ENCODE measurements at places on chromosomes 16 and 17.

- DNase-seq, result no peak
Measured at GRCh38 chr16:48575471-48576050, 34.4 kb downstream of the N4BP1 start.

DNA sequence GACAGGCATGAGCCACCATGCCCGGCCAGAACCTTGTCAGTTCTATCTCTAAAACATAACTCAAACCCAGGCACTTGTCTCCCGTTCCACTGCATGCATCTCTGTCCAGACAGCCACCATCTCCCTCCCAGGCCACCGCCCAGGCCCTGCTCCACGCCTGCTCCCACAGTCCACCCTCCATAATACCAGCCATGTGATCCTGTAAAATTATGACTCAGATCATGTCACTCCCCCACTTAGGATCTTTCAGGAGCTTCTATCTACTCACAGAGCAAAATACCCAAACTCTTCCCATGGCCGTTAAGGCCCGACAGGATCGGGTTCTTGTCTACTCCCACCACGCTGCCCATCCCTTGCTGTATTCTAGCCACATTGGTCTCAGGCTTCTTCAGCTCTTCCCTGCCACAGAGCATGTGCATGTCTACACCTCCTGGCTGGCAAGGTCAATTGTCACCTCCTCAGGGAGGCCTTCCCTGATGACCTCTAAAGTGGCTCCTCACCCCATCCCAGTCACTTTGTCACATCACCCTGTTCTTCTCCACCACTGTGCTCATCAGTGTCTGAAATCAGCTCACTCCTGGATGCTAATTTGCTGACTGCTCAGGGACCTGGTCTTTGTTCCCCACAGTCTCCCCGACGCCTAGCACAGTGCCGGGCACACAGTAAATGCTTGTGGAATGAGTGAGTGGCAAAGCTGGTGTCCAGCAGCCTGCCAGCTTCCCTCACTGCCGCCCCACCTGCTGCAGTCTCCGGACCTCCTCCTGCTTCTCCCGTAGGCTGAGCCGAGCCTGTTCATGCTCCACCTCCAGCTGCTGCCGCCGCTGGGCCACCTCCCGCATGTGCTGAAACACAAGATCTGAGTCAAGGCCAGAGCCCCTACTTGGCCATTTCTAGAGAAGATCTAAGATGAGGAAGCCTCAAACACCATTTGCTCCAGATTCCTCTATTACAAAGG is 6.7 kb downstream of the TSPOAP1 start:
- DNase-seq, result no peak

DNA sequence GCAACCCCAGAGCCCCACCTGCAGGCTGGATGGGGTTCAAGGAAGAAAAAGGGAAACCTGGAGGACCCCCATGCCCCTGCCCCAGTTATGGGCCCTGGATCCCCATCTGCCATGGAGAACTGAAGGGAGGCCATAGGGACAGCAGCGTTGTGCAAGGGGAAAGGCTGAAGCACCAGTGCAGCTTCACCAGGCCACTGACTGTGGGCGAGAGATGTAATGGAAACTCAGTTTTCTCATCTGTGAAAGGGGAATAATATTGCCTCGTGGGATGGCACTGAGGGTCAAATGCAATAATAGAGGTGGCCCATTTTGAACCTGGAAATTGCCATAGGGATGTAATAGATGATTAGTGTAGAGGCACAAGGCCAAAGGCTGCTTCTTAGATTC is 9.9 kb upstream of the TSPOAP1 start:
- no peak for DNase-seq

DNA sequence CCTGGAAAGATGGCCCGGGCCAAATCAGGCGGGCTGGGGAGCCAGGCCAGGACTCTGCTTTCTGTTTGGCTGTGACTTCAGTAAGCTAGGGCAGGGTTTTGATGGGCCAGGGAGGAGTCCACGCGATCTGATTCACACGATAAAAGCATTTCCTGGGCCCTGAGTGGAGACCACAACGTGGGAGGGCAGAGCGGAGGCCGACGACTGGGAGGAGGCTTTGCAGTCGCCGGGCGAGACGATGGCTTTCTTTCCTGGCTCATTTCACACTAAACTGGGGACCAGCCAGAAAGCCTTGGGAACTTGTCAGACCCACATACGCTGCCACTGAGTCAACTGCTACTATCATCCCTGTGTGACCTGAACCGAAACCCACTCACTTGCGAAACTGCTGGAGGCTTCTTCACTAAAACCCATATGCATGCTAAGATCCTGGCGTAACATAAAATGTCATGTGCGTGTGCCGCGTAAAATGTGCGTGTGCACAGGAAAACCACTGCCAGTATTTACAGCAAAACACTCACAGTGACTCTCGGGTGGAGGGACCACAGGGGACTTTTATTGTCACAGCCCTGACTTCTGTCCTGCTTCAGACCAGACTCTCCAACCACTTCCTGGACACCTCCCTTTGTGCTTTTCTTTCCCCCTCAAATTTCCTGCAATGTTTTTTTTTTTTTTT is 14.2 kb upstream of the RHBDF2 start:
- peak; percentile 80 for DNase-seq

DNA sequence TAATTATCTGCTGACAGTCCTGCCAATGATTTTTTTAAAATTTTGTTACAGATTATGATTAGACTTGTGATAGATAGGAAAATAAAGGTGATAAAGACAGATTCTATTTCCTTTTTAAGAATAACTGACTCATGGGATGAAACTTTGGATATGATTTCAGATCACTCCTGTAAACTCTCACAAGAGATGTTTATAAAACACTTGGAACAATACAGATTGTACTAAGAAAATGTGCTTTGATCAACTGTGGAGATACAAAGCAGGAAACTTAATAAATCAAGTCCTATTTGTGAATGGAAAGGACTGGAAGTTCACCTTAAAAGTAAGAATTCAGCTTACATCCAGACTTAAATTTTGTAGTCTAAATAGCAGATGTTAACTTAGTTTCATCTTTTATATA is 21.4 kb downstream of the MRTFB start:
- no peak for DNase-seq

GRCh38 chr17:58224315-58224714 is 5.3 kb upstream of the MKS1 start:
- DNase-seq, result peak; percentile 45

- DNase-seq, result no peak
Measured at GRCh38 chr16:89519881-89520280, 11.7 kb downstream of the SPG7 start.

DNA sequence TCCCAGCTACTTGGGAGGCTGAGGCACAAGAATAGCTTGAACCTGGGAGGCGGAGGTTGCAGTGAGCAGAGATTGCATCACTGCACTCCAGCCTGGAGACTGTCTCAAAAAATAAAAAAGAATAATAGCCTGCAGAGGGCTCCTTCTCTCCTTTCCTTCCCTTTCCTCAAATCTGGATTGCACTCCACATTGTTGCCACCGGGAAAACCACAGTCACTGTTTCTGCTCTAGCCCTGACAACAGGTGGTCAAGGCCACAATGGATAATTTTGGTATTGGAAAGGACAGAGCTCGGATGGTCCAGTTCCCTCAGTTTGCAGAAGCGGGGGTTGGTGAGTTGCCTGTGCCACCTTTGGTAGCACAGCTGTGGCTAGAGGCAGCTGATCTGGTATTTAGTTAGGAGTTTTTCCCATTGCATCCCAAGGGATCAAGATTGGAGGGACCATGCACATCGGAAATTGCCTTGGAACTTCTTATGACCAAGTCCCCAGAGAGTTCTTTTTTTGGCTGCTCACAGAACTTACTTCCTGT is 44.7 kb upstream of the PRSS54 start:
- peak; percentile 11 for DNase-seq

DNA sequence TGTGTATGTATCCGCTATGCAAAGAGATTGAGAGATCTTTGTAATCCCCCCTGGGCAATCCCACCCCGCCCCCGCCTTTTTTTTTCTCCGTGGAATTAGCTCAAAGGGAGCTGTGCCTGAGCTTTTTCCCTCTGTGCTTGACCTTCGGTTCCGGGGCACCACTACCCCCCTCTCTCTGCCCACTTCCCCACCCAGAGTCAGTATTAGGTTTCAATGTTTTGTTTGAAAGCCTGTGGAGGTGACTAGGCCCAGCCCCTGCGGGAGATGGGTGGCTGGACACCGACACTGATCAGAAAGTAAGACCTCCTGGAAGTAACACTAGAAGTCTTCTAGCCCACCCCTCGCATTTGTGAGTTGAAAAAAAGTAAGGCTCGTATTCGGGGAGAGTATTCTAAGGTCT is 7.0 kb downstream of the CBLN1 start:
- DNase-seq, result no peak

DNA sequence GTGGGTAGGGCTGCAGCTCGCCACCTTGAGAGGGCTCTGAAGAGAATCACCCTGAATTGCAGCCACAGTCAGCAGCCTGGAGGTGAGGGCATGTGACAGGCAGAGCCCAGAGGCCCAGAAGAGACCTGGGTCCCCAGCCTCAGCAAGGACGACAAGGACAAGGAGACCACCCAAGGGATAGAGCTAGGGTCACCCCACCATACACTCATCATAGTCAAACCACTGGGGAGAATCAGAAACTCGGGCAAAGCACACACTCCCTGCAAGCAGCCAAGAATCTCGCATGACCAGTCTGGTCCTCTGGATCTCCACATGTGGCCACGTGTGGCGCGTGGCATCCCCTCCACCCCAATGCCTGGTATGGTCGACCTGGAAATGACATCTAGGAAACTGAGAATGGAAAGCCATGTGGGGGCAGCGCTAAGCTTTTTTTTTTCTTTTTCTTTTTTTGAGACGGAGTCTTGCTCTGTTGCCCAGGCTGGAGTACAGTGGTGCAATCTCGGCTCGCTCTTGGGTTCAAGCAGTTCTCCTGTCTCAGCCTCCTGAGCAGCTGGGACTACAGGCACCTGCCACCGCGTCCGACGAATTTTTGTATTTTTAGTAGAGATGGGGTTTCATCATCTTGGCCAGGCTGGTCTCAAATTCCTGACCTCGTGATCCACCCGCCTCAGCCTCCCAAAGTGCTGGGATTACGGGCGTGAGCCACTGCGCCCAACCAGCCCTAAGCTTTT is 4.6 kb upstream of the SPHK1 start:
- DNase-seq, result no peak

DNA sequence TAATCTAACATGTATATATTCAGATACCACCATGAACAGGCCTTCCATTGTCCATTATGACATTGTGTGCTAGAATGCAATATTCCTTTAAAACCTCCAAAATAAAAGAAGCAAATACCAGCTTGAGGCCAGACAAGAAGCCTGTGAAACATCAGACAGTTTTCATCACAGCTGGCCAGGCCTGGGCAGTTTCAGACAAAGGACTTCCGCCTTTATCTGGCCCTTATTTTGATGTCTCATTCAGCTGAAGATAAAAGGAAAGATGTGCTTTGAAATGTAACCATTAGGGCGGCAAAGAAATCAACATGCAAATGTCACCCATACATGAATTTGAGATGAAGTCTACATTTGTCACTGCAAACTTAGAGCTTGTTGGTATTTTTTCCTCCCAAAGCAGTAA is 737.5 kb downstream of the KCNJ2 start:
- DNase-seq, result no peak

DNA sequence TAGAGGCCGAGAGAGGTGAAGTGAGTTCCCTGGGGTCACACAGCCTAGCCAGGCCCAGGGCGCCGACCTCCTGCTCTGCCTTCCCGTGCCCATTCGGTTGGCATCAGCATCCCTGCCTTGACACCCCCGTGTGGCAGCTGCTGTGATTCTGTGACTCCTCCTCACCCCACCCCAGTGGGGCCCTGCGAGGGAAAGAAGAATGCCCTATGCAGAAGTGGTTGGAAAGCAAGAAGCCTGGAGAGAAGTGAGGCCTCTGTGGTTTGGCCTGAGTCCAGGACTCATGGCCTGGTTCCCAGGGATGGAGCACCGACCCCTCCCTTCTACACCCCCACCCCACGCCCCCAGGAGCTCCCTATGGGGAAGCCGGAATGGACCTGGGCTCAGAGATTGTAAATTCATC is 296.2 kb downstream of the SEC14L1 start:
- DNase-seq, result peak; percentile 73

DNA sequence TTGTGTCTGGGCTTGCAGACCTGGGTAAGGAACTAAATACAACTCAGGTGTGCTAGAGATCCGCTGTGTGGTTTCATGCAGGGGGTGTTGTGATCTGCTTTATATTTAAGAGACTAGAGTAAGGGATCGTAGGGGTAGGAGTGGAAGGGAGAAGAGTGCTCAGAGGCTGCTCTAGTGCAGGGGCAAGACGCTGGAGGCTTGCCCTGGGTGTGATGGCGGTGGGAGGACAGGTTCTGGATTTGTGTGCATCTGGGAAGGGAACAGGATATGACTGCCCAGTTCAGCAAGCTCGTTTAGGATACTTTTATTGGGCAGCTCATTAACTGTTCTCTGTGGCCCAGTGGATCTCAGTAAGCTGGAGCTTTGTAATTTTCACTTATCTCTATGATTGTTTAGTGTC is 47.6 kb downstream of the RPTOR start:
- no peak for DNase-seq

- DNase-seq, result no peak
Measured at GRCh38 chr17:16281351-16281750, 64.3 kb downstream of the PIGL start.

- no peak for DNase-seq
Measured at GRCh38 chr16:77172951-77173350, 18.0 kb upstream of the MON1B start.

DNA sequence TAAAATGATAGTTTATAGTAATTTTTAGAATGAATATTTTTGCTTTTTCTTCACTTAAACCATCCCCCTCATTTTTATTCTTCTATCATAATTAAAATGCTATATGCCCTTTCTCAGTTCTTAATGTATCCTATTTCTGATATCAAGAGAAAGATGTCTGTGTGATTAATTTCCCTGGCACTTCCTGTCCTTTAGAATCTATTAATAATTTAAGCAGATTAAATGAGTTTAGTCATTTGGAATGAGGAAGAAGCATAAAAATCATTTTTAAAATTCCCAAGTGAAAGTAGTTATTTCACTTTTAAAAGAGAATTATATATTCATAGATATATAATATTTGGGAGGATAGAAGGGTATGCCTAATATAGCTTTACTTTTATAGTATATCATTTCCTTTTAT is 27.8 kb upstream of the CDR2 start:
- DNase-seq, result no peak

DNA sequence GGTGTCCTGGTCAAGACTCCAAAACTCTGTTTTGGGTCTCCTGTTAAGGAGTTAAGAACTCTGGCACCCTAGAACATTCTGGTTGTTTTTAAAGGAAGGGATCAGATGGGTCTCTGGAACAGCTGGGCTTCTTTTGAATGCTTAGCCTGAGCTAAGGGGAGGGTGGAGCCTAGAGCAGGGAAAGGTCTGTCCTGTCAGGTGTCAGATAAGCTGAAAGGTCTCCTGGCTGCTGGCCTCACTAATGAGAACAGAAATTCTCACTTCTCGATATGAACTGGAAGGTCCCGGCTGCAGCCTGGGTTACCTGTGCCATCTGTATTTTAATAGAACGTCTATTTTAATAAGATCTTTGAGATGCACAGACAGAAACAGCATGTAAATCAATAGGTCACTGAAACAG is 69.0 kb downstream of the RAP1GAP2 start:
- no peak for DNase-seq
